ENCODE measurements at places on chromosomes 3 and 15. TPM values are rescaled to one million over a fixed set of nuclear protein-coding genes. Genes with fewer than 3 reads are reported as not detected.

NPRL2 gene
- polyA plus RNA-seq, result 20.7 TPM

CLSTN2 gene
- 1.8 TPM for polyA plus RNA-seq

DAZL gene
- not detected for polyA plus RNA-seq

SH2D7 gene
- polyA plus RNA-seq, result 2.6 TPM

EBLN2 gene
- polyA plus RNA-seq, result 7.2 TPM

CGNL1 gene
- polyA plus RNA-seq, result 7.8 TPM

CACNA2D3 gene
- polyA plus RNA-seq, result 0.97 TPM

NBEAL2 gene
- polyA plus RNA-seq, result 40.8 TPM

SPATA12 gene
- polyA plus RNA-seq, result not detected

WNT7A gene
- polyA plus RNA-seq, result 0.01 TPM

ADGRG7 gene
- polyA plus RNA-seq, result 56.1 TPM

APBA2 gene
- 3.5 TPM for polyA plus RNA-seq

INSYN1 gene
- polyA plus RNA-seq, result 3.7 TPM

CRBN gene
- 49.0 TPM for polyA plus RNA-seq

FGD5 gene
- polyA plus RNA-seq, result 6.3 TPM

KCNAB1 gene
- polyA plus RNA-seq, result 2.5 TPM

IGF2BP2 gene
- polyA plus RNA-seq, result 87.7 TPM

NPAP1 gene
- 0.36 TPM for polyA plus RNA-seq

FOXB1 gene
- polyA plus RNA-seq, result 0.03 TPM

DENND6A gene
- 17.2 TPM for polyA plus RNA-seq

ECE2 gene
- 1.4 TPM for polyA plus RNA-seq

SRPRB gene
- 55.9 TPM for polyA plus RNA-seq

SIDT1 gene
- polyA plus RNA-seq, result 4.5 TPM

BUB1B gene
- polyA plus RNA-seq, result 12.8 TPM

UTS2B gene
- polyA plus RNA-seq, result 0.24 TPM

CSPG5 gene
- polyA plus RNA-seq, result 2.3 TPM

KNG1 gene
- polyA plus RNA-seq, result 5.1 TPM

CPLX3 gene
- not detected for polyA plus RNA-seq

ITPKA gene
- polyA plus RNA-seq, result 40.7 TPM

STAB1 gene
- polyA plus RNA-seq, result 43.5 TPM

Measured in large intestine (tissue), 12 donors.